Activated CD8-positive, alpha-beta memory T cell treated with anti-CD3 and anti-CD28 coated beads for 24 hours (primary cell): ENCODE measurements at places on chromosomes 3 and 15.

GRCh38 chr15:55528812-55529211 is 20.8 kb upstream of the DNAAF4 start:
- no peak for DNase-seq

DNA sequence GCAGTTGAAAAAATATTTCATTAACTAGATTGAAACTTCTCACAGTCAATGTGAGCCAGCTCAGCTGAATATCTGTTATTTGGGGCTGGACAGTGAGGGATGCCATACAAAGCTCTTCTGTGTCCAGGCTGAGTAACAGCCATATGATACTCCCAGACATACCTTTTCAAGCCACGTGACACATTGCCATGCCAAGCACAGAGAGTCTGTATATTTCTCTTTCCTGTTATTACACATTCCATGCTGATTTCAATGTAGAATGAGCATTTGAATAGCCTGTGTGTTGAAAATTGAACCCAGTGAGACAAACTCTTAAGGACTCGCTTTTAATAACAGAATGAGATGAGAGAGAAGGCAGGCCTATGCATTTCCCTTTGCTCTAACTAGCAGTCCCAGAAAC is 334.7 kb upstream of the RASGRP1 start:
- no peak for DNase-seq

DNA sequence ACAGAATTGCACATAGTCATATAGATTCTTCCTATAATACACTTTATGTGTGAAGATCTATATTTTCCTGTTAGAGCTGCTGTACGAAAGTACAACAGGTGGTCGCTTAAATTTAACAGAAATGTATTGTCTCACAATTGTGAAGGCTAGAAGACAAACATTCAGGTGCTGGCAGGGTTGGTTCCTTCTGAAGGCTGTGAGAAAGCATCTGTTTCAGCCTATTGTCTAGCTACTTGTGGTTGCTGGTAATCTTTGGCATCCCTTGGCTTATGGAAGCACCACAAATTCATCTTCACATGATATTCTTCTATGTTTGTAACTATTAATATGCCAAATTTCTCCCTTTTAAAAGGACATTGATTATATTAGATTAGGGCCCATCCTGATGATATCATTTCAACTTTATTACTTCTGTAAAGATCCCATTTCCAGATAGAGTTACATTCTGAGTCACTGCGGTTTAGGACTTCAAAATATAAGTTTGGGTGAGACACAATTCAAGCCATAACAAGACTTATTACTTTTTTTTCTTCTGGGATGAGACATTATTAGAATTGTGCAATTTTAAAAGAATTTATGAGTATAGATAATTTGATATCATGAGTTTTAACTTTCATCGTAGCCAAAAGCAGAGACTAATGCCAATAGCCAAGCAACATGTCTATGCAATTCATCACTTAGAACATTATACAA is 248.1 kb upstream of the BCHE start:
- no peak for DNase-seq

- no peak for DNase-seq
Measured at GRCh38 chr3:113223475-113224281, 12.3 kb downstream of the BOC start.

DNA sequence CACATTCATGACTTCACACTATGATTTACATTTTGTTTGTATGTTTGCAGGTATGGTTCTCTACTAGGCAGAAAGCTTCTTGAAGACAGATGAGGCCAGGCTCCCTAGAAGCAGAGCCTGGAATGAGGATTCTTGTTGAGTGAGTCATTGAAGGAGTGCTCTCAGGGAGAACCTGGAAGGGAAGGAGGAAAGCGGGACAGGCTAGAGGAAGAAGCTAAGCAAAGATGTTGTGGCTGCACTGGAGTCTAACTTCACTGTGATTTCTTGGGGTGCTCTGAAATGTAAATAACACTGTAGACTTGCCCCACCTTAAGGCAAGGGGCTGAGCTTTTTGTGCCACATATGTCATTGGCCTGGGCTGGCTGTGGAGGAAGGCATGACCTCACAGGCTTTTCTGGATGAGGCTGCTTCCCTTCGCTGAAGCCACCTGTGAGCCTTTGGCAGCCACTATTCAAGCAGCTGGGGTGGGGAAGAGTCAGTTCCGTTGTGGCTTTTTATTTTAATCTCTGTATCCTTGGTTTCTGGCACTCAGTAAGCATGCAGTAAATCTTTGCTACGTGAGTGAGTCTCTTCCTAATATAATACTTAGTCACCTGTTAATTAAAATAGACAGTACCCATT is 307.3 kb downstream of the SV2B start:
- no peak for DNase-seq

DNA sequence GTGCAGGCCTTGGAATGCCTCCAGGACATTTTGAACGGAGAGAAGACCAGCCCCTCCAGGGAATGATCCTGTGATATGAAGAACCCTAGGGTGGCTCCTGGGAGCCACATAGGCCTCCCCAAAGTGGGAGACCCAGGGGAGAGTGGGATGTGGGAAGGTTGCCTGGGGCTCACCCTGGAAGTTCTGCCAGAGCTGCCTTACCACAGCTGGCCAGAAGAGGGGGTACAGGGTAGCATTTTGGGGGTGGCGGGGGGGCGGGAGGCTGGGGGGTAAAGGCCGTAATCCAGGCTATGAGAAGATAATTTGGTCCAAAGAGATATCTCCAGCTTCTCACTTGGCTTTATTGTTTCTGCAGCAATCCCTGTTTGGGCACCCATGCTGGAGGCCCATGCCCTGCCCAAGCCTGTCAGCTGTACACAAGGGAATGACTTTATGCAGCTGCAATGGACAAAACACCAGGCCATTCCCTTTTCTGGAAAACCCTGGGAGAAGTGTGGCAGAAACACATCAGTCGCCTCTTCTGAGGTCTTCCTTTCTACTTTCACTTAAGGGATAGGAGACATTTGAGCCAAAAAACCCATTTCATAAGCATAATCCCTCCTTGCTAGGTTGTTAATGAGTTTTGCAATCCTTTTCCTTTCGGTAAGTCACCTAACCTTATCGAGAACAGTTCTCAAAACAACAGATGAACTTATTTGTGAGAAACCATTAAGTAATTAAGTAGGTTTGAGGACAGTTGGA is 11.0 kb upstream of the MUSTN1 start:
- DNase-seq: no peak

GRCh38 chr15:46174122-46174521 is 539.3 kb downstream of the SQOR start:
- no peak for DNase-seq

DNA sequence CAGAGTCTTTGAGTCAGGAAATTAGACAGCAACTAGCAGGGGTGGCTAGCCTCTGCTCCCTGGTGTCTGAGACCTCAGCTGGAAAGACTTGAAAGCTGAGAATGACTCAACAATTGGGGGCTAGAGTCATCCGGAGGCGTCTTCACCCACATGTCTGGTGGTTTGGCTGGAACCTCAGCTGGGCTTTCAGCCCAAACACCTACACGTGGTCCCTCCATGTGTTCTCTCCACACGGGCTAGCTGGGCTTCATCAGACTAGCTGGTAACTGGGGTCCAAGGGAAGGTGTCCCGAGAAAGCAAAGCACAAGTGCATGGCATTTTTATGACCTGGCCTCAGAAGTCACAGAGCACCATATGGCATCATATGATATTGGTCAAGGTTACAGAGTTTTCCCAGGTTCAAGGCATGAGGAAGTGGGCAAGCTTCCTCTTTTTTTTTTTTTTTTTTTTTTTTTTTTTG is 19.9 kb upstream of the ABHD2 start:
- peak; percentile 78 for DNase-seq

DNA sequence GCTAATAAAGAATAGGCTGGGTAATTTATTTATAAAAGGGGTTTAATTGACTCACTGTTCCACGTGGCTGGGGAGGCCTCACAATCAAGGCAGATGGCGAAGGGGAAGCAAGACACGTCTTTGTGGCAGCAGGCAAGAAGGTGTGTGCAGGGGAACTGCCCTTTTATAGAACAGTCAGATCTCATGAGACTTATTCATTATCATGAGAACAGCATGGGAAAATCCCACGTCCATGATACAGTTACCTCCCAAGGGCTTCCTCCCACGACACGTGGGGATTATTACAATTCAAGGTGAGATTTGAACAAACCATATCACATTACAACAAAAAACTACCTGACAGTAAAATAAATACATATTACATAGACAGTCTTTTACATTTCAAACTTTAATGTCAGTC is 414.9 kb downstream of the NAALADL2 start:
- no peak for DNase-seq

DNA sequence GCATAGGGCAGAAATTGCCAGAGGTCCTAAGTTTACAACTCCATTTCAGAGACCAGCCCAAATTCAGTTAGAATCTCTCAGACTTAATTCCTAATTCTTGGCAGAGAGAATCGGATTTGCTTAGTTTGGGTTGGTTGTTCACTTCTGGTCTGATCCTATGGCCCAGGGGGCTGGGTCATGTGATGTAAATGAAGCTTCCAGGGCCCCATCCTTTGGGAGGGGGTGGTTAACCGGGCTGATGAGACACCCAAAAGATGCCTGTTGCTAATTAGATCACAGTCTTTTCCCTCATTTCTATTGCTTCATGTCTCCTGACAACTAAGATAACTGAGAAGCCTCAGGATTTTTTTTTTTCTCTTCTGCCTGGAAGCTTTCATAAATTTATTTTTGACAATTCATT is 11.1 kb upstream of the ZNF620 start:
- DNase-seq: no peak

DNA sequence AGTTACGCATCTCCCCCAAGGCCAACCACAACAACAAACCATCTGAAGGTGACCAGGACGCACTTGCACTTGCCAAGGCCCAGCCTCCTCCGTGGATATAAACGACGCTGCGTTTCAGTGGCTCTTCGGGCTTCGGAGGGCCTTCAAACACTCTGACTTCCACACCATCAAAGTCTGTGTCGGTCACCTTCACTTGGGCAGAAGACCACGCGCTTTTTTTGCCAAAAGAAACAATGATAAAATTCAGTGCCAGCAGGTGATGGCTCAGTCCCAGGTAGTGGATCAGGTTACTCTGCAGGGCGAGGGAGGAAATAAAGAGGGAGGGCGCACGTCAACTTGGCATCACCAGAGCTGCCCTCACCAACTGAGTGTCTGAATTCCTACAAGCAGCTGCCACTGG is 63.0 kb downstream of the NCEH1 start:
- no peak for DNase-seq

- no peak for DNase-seq
Measured at GRCh38 chr3:104610730-104611652, 755.7 kb upstream of the ALCAM start.

GRCh38 chr3:123722456-123722855 is 137.6 kb upstream of the HACD2 start:
- no peak for DNase-seq

GRCh38 chr3:186828340-186828739 is 14.2 kb upstream of the ADIPOQ start:
- no peak for DNase-seq

DNA sequence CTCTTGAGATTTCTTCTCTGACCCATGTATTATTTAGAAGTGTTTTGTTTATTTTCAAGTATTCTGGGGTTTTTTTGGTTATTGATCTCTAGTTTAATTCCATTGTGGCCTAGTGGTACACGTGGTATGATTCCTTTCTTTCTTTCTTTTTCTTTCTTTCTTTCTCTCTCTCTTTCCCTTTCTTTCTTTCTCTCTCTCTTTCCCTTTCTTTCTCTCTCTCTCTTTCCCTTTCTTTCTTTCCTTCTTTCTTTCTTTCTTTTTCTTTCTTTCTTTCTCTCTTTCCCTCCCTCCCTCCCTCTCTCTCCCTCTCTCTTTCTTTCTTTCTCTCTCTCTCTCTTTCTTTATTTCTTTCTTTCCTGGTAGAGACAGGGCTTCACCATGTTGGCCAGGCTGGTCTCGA is 85.7 kb upstream of the UBE2E1 start:
- DNase-seq: no peak

DNA sequence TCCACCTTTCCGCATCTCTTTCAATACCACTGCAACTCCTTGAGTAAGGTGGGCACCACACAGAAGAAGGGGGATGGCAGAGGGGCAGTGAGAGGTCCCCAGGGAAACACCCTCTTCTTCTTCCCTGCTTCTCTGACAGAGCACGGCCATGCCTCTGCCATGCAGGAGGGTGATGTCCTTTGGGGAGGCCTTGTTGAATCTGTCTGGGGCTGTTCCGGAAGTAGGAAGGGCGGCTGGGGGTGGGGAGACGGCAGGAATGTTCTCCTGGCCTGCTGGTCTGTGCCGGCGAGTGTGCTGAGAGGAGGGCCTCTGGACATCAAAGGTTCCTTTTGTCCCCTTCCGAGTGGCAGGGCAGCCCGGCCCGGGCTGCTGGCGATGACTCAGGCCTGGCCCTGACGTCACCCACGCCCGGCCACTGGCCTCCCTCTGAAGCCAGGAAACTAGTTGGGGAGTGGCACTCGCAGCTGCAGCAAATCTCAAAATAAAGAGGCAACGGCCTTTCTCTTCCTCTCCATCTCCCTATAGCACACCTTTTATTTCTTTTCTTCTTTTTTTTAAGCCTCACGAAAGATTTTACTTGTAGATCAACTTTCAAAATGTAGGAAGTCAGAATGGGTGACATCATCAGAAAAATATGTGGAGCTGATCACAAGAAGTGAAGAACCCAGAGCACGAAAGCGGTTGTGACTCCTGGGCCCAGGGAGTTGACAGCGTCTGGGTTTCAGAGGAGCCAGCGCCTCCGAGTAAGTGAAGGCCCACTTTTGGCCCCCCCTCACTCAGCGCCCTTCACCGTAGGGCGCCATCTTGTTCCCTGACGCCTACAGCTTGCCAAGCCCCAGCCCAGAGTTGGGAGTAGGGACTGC is at the start of gene ZBTB38:
Gene ZBTB38, plus strand, starts transcription at position 443 of the 863 bp plus-strand sequence. CDS start 73,885 bp downstream, outside the sequence.
- no peak for DNase-seq

- no peak for DNase-seq
Measured at GRCh38 chr3:53473422-53473821, 21.0 kb upstream of the CACNA1D start.

DNA sequence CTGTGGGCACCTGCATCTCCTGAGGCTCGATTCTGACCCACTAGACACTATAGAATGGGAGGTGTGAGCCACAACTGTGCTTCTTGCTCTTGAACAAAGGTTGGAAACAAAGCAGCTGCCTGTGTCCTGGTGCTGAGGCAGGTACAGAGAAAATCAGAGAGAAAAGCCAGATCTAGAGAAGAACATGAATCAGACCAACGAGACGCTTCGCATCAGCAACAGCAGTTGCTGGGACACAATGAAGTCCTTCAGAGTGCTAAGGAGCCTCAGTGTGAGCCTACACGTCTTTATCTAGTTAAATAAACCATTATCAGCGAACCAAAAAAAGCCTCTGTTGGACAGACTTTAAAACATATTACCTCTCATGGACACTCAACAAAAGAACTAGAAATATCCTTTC is 86.3 kb upstream of the MEX3B start:
- DNase-seq: no peak

GRCh38 chr15:50813865-50814264 is 48.4 kb upstream of the SPPL2A start:
- no peak for DNase-seq

- no peak for DNase-seq
Measured at GRCh38 chr3:9026320-9027045, 63.2 kb upstream of the RAD18 start.
